EL (cell line): ENCODE measurements at places on chromosomes 7 and 10.

DNA sequence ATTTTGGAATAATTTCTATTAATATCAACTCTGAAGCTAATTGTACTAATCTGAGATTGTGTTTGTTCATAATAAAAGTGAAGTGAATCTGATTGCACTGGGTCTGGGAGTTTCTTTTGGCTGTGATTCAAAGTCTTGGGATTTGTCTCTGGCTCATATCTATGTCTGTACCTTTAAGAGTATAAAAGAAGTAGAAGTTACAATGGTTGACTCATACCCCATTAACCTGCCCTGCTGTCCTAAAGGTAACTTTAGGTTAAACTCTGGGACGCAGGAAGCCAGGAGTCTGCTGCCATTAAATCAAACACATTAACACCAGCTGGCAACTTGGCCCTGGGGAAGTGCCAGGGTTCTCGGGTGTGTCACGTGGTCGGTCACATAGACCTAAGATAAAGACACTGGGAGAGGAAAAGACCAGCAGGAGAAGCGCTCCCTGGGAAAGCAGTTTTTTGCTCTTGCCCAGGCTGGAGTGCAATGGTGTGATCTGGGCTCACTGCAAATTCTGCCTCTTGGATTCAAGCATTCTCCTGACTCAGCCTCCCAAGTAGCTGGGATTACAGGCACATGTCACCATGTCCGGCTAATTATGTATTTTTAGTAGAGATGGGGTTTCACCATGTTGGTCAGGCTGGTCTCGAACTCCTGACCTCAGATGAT, 17.8 kb downstream of the SCD start:
- peak; percentile 85 for DNase-seq

- no peak for DNase-seq
Measured at GRCh38 chr7:128442356-128442755, 13.3 kb upstream of the HILPDA start.

DNA sequence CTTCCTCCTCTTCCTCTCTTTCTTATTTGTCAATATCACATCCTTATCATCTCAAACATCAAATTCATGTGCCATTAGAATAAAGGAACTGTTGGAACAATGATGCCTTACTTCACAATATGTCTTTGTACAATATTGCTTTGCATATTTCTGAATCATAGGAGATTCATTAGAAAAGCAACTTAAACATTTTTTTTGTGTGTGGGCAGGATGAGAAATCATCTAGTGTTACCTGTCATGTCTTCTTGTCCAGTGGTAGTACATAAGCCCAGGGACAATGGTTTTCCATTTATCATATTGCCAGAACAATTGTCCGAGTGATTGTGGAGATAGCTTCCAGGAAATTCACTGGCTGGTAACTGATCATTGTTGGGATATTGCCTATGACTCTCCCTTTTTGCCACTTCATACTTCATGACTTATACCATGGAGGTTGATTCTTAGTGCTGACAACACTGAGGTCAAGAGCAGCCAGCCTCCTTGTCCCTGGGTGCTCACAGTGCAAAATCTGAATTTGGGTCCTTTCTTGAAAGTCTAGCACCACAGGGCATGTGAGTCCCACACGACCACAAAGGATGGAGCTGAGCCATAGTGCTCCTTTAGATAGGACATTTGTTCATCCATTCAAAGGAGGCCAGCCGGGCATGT, 215.0 kb downstream of the MDFIC start:
- no peak for DNase-seq

GRCh38 chr7:79668292-79668691, 214.8 kb upstream of the MAGI2 start:
- DNase-seq, result no peak

- no peak for DNase-seq
Measured at GRCh38 chr7:55155351-55156117, 136.7 kb downstream of the EGFR start.

DNA sequence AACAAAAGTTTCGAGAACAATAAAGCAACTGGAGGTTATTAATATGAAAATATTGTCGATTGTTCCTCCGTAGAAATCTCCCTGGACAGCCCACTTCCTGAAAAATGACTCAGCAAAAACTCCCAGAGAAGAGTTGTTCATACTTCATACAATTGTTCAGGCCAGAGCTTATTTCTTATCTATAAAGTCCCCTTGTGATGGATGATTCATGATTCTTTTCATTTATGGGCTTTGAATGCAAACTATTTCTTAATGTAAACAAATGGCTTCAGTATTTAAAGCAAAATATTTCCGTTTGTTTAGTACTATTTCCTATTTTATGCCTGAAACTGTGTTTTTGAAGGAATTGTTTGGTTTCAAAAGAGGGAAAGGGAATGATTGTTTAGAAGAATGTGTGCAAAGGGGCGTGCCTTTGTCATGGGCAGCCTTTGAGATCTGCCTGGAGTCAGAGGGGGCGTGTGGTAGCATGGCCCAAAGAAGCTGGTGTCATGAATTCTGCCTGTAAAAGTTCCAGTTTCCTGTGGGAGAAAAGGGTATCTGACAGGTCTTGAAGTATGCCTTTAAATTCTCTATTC, 26.2 kb upstream of the EXOC6 start:
- DNase-seq, result peak; percentile 85

- DNase-seq, result peak; percentile 82
Measured at GRCh38 chr10:71773221-71773971, at the start of gene VSIR. VSIR (minus strand) TSS chr10:71773520; CDS start chr10:71773439, 81 bp downstream.

- no peak for DNase-seq
Measured at GRCh38 chr7:12814828-12815227, 127.4 kb downstream of the ARL4A start.

- no peak for DNase-seq
Measured at GRCh38 chr7:123351516-123352505, 152.0 kb upstream of the SLC13A1 start.

- DNase-seq, result no peak
Measured at GRCh38 chr7:121271098-121271497, 57.7 kb upstream of the WNT16 start.

GRCh38 chr10:35056133-35056532, 34.0 kb downstream of the CUL2 start:
- DNase-seq, result no peak

- no peak for DNase-seq
Measured at GRCh38 chr10:54666192-54666591, 134.8 kb downstream of the PCDH15 start.

DNA sequence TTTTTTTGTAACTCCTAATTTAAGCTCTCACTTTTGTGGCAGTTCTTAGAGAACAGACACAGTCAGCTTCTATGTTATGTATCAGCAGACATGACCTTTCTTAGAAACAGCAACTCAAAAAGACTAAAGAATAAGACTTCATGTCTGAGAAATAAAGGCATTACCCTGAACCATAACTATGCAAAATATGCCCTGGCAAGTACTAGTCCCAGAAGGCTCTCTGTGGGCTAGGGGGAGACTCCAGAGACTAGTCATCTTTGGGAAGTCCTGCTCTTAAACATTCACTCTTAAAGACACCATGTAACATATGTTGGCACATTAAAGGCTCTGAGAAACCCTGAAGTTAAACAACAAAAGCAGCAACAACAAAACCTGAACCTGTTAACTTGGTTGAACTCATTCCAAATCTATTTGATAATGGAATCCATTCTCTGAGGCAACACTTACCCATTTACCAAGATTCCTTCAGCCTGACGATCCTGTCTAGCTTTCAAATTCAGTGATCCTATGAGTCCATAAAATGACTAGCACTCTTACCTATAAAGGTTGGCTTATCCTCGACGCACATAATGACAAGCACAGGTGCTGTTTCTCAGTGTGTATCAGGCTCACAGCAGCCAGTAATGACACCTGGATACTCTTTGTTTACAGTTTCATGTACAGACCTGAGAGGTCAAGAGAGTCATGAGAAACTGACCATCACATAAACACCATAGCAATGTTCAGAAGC, 62.3 kb downstream of the OSBPL3 start:
- peak; percentile 82 for DNase-seq

DNA sequence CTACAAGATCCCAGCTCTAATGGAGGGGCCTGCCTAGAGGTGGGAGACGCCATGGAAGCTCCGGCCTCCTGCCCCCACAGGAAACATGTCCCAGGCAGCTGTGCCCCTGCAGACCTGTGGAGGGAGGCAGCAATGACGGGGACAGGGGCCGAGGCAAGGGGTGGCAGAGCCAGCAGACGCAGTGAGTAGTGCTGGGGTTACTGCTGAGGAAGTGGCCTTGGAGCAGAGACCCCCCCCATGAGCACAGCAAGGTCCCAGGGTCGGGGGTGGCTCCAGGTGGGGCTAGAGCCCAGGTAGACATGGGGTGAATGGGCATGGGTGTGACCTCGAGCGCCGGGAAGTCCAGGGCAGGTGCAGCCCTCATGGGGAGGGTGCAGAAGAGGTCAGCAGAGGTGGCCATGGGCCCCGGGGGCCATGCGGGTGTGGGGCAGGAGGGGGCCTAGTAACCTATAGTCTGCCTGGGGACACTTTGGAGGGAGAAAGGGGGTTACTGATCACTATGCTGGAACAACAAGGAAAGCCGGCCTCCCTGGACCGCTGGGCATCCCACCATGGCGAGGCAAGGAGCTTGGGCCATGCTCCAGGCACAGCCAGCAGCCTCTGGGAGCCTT, 45.5 kb downstream of the JAKMIP3 start:
- no peak for DNase-seq
